ENCODE measurements at places on chromosomes 3 and 15.

DNA sequence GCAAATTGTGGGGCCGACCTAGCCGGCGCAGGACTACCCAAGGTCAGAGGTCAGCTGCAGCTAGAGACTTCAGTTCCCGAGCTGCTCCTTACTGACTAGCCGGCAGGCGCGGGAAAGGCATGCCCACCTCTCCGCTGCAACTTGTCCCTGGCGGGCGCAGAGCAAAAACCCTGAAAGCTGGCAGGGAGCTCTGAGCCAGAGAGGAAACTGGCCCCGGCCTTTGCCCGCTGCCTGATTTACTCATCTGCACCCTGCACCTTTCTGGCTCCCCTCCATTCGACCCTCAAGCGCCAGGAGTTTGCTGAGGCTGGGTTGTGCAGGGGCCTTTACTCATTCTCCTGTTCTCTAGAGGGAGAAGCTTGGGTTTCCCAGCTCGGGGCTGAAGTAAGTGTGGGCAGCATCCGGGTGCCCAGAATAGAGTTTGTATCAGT, 1.5 kb downstream of the ZIC4 start:
- DNase-seq = no peak

DNA sequence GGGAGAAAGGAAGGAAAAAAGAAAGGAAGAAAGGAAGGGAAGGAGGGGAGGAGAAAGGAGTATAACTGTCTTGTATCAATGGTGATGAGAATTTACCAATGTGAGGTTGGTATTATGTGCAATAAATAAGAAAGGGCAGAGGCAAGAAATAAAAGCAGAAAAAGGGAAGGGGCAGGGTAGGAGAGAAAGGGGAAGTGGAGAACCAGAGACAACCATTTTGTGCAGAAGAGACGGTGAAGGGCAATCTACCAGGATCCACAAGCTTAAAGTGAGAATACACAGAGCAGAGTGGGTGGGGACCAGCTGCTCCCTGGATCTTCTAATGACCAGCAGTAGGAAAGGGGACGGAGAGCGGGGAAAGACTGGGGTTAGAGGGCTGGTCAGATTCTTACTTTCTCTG, 106.9 kb upstream of the SLCO2A1 start:
- no peak for DNase-seq

- no peak for DNase-seq
Measured at GRCh38 chr3:62149962-62150361, 223.4 kb downstream of the FEZF2 start.

- DNase-seq = peak; percentile 17
Measured at GRCh38 chr15:68829068-68829467, 8.4 kb upstream of the ANP32A start.

DNA sequence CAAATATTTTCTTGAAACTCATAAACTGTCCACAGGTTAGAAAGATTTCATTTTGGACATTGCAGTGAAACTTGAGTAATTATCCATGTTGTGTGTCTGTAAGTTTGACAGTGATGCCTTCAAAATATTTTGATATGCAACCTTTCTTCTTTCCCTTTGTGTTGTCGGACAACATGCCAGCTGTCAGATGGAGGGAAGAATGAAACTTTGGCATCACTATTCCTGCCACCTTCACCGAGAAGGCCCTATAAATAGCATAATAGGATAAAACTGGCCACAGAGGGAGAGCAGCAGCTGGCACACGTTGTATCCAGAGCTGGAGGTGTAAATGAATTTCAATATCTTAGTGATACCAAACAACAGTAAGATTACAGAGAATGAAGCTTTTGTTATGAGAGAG, 436.7 kb upstream of the CFAP20DC start:
- DNase-seq = no peak

DNA sequence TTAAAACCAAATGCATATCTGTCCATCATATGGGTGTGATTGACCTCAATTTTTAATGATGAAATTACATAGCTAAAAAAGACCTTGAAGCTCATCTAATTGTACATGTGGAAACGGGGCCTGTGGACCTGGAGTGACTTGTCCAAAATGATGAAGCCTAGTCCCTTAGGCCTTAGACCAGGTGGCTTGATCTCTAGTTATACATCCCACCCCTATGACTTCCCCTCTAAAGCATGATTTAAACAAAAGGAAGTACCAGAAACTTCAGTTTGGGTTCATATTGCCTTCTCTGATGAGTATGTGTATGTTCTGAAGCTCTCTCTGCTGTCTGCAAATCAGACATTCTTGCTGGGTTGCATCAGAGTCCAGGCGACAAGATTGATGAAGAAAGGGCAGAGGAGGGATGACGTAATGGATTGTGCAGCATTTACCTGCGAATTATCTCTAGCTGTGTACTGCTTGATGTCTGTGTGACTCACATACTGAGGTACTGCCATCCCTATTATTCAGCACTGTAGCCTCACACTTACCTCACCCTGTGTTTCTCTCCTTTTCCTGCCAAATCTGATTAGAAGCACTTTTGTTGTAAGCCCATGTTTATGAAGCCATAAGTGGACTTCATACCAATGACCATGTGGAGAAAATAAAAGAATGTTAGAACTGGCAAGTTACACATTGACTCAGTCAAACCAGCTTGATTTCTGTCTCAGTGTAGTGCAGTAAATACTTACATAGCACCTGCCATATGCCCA, 111.5 kb downstream of the FILIP1L start:
- DNase-seq = no peak

- no peak for DNase-seq
Measured at GRCh38 chr3:187051066-187051465, 88.2 kb downstream of the RPL39L start.

DNA sequence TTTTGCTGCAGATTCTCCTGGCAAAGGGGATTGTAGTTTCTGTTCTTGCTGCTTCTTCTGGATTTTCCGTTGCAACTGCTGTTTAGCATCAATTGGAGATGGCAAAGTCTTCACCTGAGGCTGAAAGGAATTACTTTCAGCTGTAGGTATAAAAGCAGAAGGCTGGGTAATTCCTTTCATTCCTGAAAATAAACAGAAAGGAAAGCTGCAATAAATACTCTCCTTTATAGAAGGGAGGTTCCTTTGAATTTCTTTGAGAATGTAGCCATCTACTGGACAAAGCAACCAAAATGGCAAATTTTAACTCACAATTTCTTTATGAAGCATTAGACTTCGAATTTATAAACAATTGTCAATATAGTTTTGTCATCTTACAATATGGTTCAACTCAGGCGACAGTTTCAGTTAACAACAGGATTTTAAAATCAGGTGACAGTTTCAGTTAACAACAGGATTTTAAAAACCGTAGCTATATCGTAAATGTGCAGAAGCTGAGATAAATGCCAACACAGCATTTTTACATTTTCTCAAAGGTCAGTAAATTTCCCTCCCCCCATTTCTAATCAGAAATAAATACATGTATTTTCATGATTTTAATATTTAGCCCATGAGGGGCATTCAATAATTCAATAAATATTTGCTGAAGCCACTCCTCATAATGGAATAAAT, 104.9 kb upstream of the NEDD4 start:
- DNase-seq = no peak

GRCh38 chr15:68177742-68178141, 27.4 kb downstream of the CALML4 start:
- DNase-seq = no peak

- no peak for DNase-seq
Measured at GRCh38 chr3:170485696-170486095, 67.0 kb downstream of the CLDN11 start.

GRCh38 chr3:104578558-104578957, 788.2 kb upstream of the ALCAM start:
- DNase-seq = no peak

DNA sequence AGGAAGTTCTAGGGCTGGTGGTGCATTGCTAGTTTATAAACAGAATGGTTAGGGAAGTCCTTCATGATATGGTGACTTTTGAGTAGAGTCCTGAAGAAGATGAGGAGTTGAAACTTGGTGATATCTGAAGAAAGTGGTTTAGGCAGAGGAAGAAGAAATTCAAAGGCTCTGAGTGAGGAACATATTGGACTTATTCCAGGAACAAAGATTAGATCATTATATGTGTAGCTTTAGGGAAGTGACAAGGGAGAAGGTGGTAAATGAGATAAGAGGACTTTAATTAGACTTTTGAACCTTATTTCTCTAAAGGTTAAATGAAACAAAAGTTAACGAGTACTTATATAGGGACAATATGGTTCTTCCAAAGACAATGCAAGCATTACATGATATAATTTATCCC, 286.7 kb downstream of the DOCK3 start:
- DNase-seq = no peak

- no peak for DNase-seq
Measured at GRCh38 chr15:90297021-90297420, 31.5 kb downstream of the NGRN start.

GRCh38 chr3:56903231-56903782, 101.6 kb upstream of the ARHGEF3 start:
- DNase-seq = no peak

DNA sequence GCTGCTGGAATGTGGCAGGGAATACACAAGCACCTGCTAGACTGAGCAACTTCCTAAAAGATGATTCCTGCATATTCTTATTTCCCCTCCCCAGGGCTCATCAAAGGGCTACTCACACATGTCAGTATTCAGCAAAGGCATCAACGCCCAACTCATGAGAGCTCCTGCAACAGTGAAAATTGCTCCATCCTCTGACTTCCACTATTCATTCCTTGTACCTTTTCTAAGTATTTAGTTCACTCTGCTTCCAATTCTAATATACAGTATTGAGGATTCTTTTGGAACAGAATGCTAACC, 84.1 kb downstream of the SCN11A start:
- DNase-seq = no peak

DNA sequence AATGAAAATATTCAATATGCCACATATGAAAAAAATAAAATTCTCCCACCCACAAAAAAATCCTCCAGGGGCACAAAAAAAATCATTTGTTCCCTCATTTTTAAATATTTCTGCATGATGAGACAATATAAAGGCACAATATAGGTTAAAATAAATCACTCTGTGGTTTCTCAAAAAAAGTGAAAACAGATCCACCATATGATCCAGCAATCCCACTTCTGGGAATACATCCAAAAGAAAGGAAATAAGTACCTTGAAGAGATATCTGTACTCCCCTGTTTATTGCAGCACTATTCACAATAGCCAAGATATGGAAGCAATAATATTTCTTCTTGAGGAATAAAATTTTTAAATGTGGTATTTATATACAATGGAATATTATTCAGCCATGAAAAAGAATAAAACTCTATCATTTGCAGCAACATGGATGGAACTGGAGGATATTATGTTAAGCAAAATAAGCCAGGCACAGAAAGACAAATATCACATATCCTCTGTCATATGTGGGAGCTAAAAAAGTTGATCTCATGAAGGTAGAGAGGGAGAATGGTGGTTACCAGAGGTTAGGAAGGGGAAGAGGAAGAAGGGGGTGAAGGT, 1.5 kb downstream of the ATP8B4 start:
- no peak for DNase-seq

DNA sequence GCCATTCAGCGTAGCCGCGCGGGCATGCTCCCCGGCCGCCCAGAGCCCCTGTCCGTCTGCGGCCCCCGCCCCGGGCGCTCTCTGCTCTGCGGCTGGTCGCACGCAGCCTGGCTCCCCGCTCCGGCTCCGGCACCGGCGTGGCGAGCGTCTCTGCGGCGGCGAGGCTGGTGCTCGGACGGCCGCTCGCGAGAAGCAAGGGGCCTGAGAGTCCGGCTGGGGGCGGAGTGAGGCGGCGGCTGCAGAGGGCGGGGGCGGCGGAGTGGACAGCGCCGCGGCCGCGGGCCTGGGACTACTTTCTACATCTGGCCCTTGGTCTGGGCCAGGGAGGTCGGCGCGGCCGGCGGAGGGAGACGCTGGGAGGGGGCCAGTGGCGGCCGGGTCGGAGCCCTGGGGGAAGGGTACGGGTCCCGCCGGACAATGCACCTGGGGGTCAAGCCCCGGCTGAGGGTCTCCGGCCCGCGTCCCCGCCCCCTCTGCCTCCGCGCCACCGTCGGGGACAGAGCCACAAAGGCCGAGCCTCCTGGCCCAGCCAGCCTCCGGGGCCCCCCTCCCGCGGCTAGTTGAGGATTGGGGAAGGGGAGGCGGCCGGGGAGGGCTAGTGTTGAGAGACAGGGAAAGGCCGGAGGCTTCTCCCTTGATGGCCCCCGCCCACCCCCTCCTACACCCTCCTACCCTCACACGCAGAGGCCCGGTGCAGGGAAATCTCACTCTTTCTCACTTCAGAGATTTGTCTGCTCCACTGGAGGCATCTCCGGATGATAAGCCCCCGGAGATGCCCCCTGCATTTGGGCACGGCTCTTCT, at the start of gene PRTG:
Gene PRTG, minus strand, starts transcription at position 226 of the 802 bp plus-strand sequence. Its CDS starts 221 bp downstream, at position 5.
- DNase-seq = no peak

DNA sequence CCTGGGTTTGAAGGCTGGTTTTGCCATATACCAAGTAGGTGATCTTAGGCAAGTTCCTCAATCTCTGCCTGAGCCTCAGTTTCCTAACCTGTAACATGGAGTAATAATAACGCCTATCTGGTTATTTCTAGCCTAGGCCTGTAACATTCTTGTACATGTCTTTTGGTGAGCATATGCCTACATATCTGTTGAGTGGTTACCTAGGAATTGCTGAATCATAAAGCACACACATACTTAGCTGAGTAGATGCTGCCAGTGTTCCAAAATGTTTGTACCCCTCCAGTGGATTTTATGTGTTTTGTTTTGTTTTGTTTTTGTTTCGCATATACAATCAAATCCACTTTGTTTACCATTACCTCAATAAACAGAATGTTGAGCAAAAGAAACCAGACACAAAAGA, 17.4 kb upstream of the MFGE8 start:
- no peak for DNase-seq

DNA sequence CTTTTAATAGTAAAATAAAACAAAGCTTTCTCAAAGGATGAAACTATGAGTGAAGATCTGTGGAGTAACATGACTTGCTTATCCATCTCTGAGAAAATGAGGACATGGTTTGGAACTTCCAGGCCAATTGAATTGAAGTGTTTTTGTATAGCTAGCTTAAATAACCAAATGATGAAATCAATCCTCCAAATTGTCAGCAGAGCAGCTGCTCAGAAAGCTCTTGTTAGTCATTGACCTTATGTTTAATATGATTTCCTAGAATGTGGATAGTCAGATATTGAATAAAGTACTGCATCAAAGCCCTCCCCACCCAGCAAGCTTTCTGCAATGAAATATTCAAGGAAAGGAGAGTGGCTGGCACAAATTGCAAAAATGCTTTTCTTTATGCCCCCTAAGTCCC, 437.2 kb downstream of the MFSD1 start:
- no peak for DNase-seq

DNA sequence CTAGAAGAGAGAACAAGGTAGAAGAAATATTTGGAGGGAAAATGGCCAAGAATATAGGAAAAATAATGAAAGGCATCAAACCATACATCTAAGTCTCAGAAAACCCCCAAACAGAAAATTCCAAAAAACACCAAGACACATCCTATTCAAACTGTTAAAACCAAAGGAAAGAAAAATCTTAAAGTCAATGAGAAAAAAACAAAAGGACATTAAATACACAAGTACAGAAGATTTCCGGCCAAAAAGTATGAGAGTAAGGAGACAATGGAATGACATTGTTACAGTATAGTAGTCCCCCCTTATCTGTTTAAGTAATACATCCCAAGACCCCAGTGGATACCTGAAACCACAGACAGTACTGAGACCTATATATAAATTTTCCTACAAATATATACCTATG, 18.8 kb downstream of the CLASP2 start:
- DNase-seq = no peak
